ENCODE measurements at places on chromosomes 4 and X.

- DNase-seq: no peak
Measured at GRCh38 chrX:68895778-68896177, 67.0 kb downstream of the EFNB1 start.

DNA sequence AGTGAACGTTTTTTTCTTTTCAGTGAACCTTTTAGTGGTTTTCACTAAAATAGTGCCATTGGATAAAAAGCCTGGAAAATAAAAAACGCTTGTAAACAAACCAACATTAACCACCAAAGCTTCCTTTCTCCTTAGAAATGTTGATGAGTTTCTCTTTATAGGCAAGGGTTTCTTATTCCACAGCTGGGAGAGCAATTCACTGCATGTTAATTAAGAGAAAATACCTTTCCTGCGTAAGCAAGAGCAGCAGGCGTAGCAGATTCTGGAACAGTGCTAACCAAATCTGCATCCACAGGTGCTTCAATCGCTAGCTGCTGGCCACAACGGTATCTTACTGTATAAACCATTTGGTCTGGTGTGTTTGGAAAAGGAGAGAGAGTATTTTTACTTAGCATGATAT is 13.3 kb upstream of the AASDH start:
- DNase-seq: no peak

GRCh38 chr4:168981460-168981859 is 28.6 kb downstream of the CBR4 start:
- DNase-seq: no peak

GRCh38 chrX:129719268-129719667 is 19.5 kb upstream of the XPNPEP2 start:
- no peak for DNase-seq

GRCh38 chr4:184503869-184504300 is 29.5 kb upstream of the IRF2 start:
- DNase-seq: peak; percentile 7

DNA sequence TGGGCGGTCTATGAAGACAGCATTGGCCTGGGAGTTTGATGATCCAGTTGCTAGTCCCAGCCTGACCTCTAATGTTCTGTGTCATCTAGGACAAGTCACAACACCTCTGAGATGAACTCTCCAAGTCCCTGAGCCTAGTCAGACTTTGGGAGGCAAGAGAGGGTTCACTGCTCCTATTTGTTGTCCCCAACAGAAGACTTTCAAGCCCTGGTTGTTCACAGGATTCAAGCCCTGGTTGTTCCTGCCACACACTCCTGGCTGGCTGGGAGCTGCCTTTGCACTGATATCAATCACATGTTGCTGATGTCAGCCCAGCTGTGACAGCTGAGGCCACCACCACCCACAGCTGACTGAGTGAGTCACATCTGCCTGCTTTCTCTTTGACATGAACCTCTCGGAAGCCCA is 253.2 kb upstream of the RASGEF1B start:
- DNase-seq: peak; percentile 62

DNA sequence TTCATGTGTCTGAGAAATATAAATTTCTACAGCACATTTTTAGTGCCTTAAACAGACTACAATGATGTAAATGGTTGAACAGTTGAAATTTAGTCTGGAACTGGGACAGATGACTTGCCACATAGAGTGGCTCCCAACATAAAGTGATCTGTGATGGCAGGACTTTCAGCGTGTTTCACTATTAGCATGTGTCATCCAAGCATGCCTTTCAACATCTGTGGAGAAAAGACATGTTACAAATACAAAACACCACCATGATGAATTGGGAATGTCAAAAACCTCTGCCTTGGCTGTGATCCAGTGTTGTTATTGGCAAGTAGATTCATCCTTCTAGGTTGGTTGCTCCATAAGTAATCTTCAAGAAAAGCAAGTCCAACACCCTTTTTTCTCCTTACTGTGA is 348.7 kb downstream of the MAPK10 start:
- no peak for DNase-seq

DNA sequence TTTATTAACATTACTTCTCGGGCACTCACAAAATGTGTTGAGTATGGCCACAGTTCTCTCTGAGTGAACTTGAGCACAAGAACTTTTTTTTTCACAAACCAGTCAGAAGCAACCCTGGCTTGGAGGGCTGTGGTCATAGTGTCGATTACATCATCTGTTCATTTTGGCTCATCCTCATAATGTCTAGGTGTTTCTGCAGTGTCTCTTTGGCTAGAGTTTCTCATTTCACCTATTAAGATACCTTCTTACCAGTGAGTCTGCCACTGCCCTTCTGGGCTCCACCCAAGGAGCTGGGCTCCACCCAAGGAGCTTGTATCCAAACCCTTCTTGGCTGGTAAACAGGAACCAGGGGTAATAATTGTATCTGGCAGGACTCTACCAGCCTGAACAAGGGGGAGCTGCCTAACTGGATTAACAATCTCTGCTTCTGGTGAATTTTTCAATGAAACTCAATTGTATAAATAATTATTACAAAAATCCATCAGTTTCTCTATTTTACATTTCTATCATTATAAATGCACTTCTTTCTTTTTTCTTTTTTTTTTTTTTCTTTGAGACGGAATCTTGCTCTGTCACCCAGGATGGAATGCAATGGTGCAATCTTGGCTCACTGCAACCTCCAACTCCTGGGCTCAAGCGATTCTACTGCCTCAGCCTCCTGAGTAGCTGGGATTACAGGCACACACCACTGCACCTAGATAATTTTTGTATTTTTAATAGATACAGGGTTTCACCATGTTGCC is 667.7 kb upstream of the SLIT2 start:
- DNase-seq: no peak

GRCh38 chr4:138961664-138962063 is 53.9 kb upstream of the NOCT start:
- DNase-seq: no peak

DNA sequence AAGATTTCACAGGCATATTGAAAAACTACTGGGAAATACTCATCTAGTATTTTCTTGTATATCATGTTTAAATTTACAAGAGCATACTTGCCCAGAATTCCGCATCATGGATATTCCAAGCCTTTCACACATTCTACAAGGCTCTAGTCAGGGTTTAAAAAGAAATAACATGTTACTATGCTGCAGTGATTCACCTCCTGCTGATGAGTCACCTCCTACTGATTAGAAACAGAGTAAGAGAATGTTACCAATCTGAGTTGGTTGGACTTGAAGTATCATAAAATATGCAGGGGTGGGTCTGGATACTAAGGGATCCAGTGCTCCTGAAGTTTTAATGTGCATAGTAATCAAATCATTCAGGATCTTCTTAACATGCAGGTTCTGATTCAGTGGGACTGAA is 192.0 kb upstream of the ANK2 start:
- DNase-seq: no peak

- no peak for DNase-seq
Measured at GRCh38 chrX:109889289-109890006, 113.5 kb upstream of the TMEM164 start.

DNA sequence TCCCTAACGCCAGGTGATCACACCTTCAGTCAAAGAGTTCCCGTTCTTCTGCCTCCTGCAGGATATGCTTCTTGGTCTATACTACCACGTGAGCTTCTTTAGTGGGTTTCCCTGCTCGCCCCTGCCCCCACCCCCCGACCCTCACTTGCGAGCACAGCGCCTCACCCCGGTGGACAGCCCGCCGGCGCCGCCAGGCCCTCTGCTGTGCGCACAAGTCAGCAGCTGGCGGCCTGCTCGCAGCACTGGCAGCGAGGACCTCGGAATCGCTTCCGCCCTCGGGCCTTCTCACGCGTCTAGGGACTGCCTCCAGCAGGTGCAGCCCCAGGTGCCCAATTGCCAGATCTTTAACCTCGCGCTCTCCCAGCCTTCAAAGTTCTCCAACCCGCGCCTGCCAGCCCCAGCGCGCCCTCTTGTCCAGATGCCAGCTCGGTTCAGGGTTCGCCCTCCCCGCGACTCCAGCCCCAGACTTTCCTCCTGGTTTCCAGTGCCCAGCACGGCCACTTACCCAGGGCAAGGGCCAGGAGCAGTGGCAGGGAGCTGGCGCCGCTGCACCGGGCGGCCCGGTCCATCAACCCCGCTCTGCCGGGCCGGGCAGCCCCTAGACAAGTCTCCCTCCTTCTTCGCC is 454 bp downstream of the BTC start:
- DNase-seq: no peak

GRCh38 chr4:26820346-26820745 is 40.3 kb upstream of the STIM2 start:
- DNase-seq: no peak

- no peak for DNase-seq
Measured at GRCh38 chrX:66402165-66402564, 236.7 kb downstream of the EDA2R start.

DNA sequence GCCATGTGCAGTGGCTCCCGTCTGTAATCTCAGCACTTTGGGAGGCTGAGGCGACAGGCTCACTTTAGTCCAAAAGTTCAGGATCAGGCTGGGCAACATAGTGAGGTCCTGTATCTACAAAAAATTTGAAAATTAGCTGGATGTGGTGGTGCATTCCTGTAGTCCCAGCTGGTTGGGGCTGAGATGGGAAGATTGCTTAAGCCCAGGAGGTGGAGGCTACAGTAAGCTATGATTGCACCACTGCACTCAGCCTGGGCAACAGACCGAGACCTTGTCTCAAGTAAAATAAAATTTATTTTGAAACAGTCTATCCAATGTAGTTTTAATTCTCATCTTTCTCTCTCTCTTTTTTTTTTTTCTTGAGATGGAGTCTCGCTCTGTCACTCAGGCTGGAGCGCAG is 21.1 kb downstream of the RBM10 start:
- no peak for DNase-seq

GRCh38 chrX:24491741-24492140 is 26.7 kb downstream of the PDK3 start:
- no peak for DNase-seq

GRCh38 chrX:1423215-1423614 is 29.5 kb downstream of the ASMTL start:
- no peak for DNase-seq

GRCh38 chr4:5826437-5827107 is 66.3 kb downstream of the CRMP1 start:
- DNase-seq: no peak

DNA sequence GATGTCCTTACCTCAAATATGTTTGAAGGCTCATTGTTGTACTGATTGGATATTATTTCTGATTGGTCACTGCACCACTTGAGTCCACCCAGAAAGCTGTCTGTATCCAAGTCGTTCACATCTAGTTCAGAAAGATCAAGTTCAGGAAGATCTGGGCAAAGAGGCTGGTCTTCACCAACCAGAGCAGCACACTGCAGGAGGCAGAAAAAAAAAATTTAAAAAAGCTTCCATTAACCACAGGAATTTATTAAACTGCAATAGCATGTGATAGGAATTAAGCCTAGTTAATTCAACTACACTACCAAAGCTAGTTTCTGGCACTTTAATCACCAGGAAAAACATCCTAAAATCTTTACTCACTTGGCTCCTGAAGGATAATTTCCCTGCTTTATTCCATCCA is 5.1 kb downstream of the PPARGC1A start:
- DNase-seq: no peak

- DNase-seq: no peak
Measured at GRCh38 chrX:129512409-129512808, 10.9 kb downstream of the SMARCA1 start.

DNA sequence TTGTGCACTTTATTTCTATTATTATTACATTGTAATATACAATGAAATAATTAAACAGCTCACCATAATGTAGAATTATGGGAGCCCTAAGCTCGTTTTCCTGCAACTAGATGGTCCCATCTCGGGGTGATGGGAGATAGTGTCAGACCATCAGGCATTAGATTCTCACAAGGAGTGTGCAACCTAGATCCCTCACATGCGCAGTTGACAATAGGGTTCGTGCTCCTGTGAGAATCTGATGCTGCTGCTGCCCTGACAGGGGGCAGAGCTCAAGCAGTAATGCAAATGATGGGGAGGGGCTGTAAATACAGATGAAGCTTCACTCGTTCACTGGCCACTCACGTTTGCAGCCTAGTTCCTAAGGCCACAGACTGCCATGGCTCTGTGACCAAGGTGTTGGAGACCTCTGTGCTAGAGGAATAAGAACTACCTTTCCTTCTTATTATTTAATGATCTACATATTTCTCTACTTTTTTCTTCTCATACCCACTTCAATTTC is 492.9 kb upstream of the INTU start:
- no peak for DNase-seq

- DNase-seq: peak; percentile 18
Measured at GRCh38 chr4:159296061-159296460, 193.2 kb downstream of the RAPGEF2 start.

- DNase-seq: no peak
Measured at GRCh38 chrX:20654596-20655106, 387.9 kb upstream of the RPS6KA3 start.

GRCh38 chr4:137641544-137641943 is 109.2 kb upstream of the PCDH18 start:
- DNase-seq: no peak

- no peak for DNase-seq
Measured at GRCh38 chr4:124883632-124884031, 171.1 kb upstream of the ANKRD50 start.

DNA sequence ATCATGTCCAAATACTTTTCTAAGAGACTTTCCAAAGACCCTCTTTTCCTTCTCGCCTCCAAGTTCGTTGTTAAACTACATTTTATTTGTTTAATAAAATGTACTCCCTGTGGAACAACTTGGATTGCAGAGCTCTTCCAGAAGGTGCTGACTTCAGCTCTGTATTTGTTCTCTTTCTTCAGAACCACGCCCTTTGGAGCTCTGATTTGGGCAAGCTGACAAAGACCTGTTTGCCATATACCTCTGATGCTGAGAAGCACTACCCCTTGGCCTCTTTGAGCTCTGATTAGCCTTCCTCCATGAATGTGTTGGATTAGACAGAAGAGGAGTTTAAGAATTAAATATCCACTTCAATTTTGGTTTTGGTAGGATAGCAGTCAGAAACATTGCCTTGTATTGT is 815.1 kb upstream of the POU3F4 start:
- DNase-seq: no peak

DNA sequence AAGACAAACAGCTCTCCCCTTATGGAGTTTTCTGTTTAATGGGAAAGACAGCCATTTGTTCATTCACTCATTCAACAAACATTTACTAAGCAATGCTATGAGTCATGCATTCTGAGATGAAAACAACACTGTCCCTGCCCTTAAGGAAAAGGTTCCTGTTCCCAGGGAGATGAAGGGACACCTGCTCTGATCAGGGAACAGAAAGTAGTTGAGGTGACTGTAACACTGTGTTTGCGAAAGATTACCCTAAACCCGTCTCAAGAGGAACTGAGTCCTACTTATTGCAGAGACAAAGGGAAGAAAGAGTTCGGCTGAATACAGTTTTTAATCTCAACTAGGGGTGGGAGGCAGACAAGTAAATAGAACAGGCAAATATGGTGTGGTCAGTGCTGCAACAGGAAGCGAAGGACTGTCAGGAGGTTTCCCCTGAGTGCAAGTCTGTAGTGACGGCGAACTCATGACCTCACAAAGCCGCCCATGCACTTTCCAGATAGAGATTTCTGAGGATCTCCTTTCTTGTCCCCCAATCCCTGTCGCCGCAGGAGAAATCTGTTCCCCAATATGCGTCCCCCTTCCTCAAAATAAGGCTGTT is 712 bp downstream of the STX18 start:
- DNase-seq: peak; percentile 13

GRCh38 chr4:26482508-26483462 is 7.5 kb downstream of the CCKAR start:
- DNase-seq: no peak
